ENCODE measurements at places on chromosomes 4 and X.

- no peak for DNase-seq
These were observed 581 bp upstream of the FAM114A1 start for GRCh38 chr4:38866973-38867477.

- peak; percentile 71 for DNase-seq
These were observed 68.0 kb downstream of the NOCT start for GRCh38 chr4:139083607-139083955.

- no peak for DNase-seq
These were observed 4.8 kb upstream of the HGFAC start for GRCh38 chr4:3436798-3437581.

DNA sequence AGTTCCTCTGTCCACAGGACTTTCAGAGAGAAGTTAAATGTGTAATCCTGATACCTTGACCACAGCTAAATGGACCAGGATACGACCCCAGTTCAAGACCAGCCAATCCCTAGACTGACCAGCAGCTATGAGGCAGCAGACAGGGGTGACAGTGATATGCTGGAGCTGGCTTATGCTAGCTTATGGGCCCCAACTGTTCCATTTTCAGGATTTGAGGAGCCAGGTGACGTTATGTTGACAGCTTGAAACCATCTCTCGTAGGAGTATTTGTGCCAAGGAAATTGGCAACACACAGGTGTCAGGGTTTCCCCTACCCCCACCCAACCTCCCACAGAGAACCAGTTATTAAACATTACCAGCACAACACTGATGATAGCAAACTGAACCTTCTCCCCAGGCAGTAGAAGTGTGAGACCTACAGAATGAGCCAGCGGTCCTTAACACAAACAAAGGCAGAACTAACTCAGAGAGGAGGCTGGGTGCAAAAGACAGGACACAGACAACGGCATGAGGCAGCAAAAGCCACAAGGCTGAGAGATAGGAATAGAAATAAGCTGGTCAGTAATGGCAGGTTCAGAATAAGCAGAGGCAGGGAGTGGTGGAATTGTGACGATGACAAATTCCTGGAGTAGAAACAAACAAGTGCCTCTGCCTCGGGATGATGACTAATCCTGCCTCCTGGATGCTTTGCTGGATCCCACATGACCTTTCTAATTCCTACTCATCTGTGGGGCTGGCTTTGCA, 85.6 kb upstream of the CPEB2 start:
- DNase-seq: no peak

DNA sequence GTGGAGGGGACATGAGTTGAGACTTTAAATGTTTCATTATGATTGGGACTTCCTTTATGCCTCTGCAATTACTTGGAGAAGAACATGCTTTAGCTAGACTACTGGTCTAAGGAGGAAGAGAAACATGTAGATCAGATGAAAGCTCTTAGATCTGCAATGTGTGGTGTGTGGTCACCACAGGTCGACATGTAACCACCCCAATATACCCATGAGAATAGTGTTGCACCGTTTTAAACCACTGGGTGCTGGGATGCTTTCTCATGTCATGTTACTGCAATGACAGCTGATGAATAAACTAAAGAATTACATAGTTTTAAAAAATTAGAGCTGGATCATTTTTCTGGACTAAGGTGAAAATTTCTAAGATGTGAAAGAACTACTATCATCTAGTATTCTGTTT, 1039.7 kb downstream of the RAPGEF2 start:
- DNase-seq: no peak

GRCh38 chrX:154321594-154321993, 26.0 kb downstream of the TKTL1 start:
- DNase-seq: no peak

- no peak for DNase-seq
These were observed 18.2 kb upstream of the RHOH start for GRCh38 chr4:40178672-40179071.

Measured in putamen (tissue), 1 donor.